Memory B cell (primary cell): ENCODE measurements at places on chromosomes 2 and 18.

GRCh38 chr2:50443868-50444630 lies 587.9 kb downstream of the NRXN1 start:
- no peak for DNase-seq

- no peak for DNase-seq
These were observed 57.0 kb upstream of the ZC3H15 start for GRCh38 chr2:186429104-186429503.

DNA sequence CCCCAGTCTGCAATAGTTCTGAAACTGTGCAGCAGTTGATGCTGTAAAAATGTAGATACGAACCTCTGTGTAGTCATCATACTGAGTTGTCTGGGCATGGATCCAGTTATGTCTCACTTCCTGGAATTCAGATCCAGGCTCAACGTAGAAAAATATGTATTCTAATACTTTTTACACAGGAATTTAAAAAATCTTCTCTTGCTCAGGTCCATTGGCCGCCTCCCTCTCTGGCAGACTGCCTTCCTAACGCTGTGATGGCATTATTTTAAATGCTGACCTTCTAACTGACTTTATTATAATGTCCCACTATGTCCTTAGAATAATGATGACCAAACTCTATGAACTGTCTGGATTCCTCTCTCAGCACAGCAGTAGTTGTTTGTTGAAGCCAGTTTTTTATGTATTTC lies 119.6 kb downstream of the FEZ2 start:
- DNase-seq, result no peak

- DNase-seq, result no peak
These were observed 306.9 kb upstream of the NT5C1B start for GRCh38 chr2:18896125-18896764.

DNA sequence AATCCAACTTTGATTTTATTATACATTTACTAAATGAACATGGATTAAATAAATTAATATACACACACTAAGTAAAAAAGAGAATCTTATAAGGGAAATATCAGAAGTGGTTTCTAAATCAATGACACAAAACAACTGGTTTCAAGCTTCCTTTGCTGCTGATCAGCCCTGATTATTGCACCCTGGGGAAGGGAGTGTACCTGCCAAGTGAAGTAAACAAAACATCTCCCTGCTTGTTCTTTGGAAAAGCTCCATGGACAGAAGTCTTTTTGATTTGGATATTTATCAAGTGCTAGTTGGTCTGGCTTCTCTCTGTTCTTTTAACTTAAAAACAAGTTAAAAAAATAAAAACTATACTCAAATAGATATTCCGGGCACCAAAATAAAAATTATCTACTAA lies 190.1 kb downstream of the PDE11A start:
- no peak for DNase-seq

GRCh38 chr2:200306931-200307723 lies 634 bp downstream of the SPATS2L start:
- DNase-seq, result peak; percentile 17

GRCh38 chr2:237742191-237742590 lies 56.4 kb upstream of the RBM44 start:
- DNase-seq, result no peak
